GM06990 (cell line): ENCODE measurements at places on chromosomes 6 and 20.

- no peak for DNase-seq
These were observed 194.0 kb upstream of the KCNK16 start for GRCh38 chr6:39516471-39516870.

- DNase-seq, result no peak
These were observed 7.2 kb downstream of the BTBD9 start for GRCh38 chr6:38632490-38632889.

DNA sequence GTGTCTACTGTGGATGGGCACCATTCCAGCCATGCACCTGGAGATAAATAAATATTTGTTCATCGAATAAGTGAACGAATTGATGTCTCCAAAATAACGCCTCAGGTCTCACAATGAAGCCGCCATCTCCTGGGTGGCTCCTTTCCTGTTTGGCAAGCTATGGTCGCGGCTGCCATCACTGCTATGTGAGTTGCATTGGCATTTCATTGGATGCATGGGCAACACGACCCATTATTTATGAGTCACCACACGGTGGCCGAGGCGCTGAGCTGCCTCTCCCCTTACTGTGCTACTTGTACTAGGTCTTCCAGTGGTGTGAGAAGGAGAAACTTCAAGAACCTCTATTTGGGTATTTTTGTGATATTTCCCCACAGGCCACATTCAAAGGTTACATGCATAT, 21.3 kb upstream of the PDE10A start:
- no peak for DNase-seq

DNA sequence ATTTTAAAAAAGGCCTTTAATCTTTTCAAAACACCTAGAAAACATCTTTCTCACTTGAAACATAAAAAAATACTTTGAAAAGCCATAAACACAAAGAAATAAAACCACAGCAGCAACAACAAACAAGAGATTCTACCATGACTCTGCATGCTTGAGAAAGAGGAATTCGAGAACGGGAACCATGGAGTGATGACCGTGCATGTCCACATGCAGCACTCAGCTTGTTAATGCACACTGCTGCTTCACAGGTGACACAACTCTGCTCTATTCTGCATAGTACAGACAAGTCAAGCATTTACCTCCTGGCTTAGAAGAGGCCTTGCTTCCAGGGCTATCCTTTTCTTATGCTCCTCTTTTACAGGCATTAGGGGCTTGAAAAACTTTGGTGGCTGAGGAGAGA, 64.9 kb upstream of the NUP153 start:
- DNase-seq, result no peak

GRCh38 chr20:21155268-21155667, 29.4 kb downstream of the KIZ start:
- no peak for DNase-seq

DNA sequence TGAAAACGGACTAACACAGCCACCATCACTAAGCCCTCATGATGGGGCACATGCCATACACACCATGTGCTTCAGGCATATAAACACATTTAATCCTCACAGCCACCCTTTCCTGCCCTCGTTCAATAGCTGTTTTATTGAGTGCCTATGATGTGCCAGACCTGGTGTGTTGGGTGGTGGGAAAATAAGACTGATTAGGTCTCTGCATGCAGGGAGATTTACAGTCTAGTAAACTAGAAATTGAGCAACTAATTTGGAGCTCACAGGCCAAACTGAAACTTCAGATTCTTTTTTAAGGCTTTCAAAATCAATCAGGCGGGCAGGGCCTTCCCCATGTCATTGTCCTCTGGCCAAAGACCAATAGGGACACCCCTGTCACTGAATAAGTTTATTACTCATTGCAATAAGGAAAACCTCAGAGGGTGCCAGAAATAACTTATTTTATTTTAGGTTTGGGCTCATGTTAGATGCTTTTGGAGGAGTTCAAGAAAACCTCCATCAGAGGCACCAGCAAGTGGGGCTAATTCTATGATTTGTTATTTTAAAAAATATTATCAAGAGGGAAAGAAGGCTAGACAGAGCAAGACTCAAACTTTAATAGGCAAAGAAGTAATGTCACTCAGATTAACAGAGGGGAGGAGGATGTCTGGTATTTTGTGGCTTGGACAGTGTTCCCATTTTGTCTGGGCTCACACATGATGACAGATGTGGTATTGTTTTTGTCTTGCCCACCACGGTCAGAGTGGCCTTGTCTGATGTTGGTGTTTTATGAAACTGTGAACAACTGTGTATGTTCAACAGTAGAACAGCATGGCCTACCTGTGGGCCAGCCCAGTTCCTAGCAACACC, 12.0 kb downstream of the ZFP64 start:
- peak; percentile 77 for DNase-seq

DNA sequence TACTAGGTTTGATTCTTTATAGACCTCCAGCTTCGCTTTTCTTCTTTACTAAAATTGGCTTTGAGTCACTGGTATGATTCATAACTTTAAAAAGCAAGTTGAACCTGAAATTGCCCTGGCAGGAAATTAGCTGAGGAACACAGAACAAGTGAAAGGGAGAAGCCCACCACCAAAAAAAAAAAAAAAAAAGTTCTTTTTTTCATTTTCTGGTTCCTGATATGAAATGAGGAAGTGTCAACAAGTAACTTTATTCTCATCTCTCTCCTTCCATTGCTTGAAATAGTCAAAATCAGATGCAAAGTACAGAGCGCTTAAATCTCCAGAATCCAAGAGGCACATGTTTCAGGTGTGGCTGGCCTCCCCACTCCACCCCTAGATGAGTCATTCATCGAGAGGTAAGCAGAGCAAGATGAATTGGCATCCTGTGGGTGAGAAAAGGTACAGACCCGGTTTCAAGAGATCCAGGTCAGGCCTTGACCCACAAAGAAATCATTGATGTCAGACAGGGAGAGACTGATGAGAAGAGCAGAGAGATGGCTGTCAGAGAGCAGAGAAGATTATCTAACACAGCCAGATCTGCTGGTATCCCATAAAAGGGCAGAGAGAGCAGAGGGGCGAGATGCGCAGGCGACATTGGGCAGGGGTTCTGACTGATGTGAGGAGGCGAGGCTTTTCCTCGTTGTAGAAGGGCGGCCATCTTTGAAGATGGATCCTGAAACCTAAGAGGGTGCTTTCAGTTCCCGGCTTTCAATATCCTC, 54.8 kb upstream of the MBOAT1 start:
- DNase-seq, result peak; percentile 11
